ENCODE measurements at places on chromosomes 7 and 10.

GRCh38 chr7:80107278-80107677 is 27.4 kb upstream of the GNAI1 start:
- no peak for DNase-seq

- DNase-seq, result no peak
Measured at GRCh38 chr7:5691606-5692005, 89.9 kb downstream of the RNF216 start.

DNA sequence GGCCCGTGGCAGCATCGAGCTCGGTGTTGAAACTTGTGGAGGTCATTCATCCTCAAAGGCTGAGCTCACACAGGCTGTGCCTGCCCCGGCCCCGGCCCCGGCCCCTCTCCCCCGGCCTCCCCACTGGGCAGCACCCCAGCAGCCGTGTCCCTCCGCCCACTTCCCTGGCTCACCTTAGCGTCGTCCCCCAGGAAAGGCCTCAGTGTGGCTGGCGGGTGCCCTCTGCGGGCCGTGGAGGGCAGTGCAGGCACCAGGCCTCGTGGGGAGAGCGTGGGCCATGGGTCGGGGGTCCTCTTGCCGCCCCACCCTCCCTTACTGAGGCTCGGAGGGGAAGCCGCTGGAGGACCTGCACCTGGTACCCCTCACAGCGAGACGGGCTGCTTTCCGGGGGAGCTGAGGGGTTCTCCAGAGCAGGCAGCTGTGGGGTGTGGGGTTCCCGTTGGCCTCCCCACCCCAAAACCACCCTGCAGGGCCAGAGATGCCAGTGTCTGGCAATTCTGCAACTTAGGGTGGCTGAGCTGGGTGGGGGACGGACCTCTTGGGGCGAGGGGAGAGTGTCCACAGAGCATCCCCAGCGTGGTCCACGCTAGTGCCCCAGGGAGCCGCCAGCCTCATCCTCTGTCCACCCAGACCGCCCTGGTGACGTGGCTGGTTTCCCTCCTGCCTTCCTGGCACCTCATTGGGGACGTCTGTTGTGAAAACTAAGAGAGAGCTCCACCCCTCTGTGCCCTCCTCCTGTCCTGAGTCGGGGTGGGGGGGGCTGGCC is 44.2 kb upstream of the DPYSL4 start:
- DNase-seq, result no peak

- DNase-seq, result no peak
Measured at GRCh38 chr10:69415951-69416350, 767 bp downstream of the TACR2 start.

- no peak for DNase-seq
Measured at GRCh38 chr7:21828841-21829240, 116.9 kb downstream of the CDCA7L start.

DNA sequence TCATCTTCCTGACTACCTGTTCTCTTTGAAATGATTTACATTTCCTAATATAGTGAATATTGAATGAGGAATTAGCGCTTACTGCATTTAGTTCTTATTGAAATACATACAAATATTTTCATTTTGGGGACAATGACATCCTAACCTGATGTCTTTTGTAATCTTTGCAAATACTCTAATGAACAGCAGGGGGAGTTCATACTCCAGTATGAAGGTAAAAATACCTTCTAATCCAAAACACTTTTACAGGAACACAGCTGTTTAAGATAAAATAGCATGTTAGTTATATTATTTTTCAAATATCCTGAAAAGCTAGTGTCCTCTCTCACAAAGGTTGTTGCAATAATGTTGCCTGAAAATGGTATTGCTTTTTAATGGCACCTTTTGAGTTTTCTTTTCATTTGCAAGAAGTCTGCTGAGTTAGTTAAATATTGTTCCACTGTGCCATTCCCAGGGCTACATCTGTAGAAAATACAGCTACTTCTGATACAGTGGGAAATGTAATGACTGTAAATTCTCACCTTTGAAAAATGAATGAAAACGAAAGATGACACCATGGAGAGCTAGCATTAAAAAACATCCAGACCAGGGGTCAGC is 400.0 kb downstream of the PHF14 start:
- no peak for DNase-seq

DNA sequence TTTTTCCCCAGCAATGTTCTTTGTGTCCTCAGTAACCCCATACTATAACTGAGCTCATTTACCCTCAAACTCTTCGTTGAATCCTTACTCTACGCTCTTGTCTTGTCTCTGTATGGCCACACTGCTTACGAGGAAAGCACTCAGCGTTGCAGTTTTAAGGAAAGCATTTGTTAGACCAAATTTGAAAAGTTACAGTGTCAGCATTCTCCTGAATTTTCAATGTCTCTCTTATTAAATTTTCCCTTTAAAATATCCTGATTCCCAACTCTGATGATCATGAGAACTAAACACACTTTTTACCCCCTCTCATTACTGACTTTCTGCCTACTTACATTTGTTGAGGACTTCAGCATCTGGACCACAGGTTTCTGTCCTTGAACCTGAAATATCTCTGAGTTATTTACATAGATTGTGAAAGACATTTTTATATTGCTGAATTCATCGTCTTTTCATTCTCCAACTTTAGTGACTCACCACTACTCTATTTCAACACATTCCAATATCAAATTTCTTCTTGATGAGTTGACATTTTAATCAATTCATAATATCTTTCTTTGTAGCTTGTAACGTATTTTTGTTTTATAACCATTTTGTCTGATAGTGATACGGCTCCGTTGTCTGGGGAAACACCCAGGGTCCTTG is 19.8 kb upstream of the VWDE start:
- no peak for DNase-seq

GRCh38 chr7:38428041-38428440 is 154.6 kb upstream of the TARP start:
- no peak for DNase-seq

- no peak for DNase-seq
Measured at GRCh38 chr7:53358269-53358668, 322.8 kb downstream of the POM121L12 start.

DNA sequence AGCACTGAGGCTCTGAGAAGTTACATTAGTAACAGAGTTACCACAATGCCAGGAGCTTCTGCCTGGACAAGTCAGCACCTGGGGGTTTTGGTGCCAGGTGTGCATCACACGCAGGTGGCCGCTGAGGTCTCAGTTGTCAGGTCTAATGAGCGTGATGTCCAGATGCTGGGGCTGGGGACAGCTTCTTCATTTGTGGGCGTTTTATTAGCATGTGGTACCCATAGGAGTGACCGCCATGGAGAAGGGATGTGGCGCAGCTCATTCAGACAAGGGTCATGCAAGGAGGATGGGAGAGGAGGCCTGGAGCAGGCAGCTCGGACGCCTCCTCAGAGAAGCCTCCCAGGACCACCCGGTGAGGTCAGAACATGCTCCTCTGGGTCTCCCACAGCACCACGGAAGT is 27.8 kb downstream of the FAM241B start:
- DNase-seq, result no peak

DNA sequence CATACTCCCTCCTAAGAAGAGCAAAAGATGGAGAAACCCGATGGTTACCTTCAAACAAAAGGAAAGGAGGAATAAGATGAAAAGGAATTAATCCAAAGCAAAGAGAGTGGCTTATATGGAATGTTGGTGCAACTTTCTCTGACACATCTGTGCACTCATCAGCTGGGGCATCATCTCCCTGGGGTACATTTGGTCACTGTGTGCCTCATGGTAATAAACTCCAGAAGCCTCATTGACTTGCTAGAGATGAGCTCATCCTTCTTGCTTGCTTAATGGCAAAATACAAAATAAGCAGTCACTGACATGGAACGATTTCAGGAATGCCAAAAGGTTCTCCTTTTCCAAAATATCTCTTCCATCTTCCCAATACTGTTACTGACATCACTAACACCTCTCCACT is 22.5 kb downstream of the CAV1 start:
- DNase-seq, result no peak

- DNase-seq, result no peak
Measured at GRCh38 chr7:117478836-117479224, 995 bp upstream of the CFTR start.

DNA sequence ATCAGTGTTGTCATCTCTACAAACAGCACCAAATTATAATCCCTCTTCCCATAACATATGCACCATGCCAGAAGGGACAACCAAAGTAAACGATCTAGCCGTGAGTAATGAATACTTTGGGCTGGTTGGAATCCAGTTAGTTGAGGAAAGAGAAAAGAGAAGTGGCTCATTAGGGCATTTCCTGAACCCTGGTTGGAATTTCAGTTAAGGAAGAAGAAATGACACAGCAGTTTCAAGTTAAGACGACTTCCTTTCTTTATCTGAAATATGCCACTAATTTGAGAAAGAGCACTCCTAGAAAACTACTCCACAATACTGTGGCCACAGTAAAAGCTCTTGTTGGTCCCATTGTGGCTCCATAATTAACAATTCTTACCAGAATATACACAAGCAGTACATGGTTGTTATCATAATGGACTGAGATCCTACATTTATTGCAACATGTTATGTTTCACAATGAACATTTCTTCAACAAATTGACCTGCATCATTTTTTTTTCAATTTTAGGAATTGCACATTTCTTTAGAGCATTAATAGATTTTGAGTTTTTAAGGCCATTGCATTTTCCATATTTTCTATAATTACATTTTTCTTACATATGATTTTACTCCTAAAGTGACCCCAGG is at the start of gene TFEC:
TSS of gene TFEC (minus strand) at position 113 of the 626 bp plus-strand sequence. CDS start 46,322 bp downstream, outside the sequence.
- DNase-seq, result no peak

Data from stimulated activated CD8-positive, alpha-beta memory T cell treated with anti-CD3 and anti-CD28 coated beads, Interleukin-2, amount 100 ng/mL, for 1 hour (primary cell).